ENCODE measurements at places on chromosomes 16 and 17. TPM values are rescaled to one million over a fixed set of nuclear protein-coding genes. Genes with fewer than 3 reads are reported as not detected.

DNA sequence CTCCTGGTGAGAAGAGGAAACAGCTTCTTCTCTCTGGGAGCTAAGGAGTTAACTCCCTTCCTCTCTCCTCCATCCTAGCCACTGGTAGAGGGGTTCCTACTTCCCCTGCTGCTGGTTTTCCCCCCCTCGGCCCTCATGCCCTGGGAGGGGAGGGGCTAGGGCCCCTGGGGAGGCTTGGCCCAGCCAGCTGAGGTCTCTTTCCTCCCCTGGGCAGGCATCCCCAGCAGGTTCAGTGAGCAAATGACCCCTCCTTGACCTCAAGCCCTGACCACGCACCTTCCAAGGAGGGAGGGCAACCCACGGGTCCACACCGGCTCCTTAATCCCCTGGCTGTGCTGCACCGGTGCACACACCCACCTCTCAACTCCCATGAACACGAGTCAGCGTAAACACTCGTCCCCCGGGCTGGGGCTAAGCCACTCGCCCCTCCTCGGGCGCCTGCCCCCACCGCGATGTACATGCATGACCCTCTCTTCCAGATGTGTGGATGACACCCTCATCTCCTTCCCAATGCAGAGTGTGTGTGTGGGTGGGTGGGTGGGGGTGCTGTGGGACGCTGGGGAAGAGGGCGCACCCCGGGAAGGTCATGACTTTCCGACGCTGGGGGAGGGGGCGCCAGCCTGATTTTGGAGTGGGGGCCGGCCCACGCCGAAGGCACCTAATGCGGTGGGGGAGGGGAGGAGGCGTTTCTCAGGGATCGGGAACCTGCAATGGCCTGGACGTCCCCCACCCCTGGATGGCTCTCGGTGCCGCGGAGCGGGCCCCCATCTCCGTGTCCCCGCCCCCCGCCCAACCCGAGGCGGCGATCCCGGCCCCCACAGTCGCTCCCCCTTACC, 33.7 kb downstream of the SRCIN1 start:
- DNase-seq, result no peak

- no peak for DNase-seq
Measured at GRCh38 chr16:20833086-20833485, 26.8 kb downstream of the REXO5 start.

DNA sequence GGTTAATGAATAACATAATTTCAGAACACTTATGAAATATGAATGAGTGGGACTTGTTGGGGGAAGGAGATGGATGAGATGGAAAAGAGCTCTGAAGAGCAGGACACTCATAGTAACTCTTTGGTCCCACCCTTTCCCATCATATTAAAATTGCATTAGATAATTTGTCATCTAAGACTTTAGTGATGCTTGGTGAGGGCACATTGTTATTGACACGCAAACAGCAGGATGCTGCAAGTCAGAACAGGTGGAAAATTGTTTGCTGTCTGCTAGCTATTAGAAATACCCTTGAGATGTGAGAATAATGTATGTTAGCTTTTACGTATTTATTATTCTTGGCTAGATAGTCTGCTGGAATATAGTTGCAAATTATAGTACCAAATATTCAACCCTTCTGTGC, 75.7 kb downstream of the TANC2 start:
- no peak for DNase-seq

DNA sequence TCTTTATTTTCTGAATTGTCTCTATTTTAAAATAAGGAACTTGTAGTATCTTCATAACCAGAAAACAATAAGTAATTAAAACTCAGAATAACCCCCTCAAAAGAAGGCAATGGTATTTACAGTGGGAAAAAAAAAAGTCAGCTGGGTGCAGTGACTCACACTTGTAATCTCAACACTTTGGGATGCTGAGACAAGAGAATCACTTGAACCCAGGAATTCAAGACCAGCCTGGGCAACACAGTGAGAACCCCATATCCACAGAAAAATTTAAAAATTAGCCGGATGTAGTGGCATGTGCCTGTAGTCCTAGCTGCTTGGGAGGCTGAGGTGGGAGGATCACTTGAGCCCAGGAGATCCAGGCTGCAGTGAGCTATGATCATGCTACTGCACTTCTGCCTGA, 33.5 kb downstream of the ADAM11 start:
- DNase-seq, result no peak

DNA sequence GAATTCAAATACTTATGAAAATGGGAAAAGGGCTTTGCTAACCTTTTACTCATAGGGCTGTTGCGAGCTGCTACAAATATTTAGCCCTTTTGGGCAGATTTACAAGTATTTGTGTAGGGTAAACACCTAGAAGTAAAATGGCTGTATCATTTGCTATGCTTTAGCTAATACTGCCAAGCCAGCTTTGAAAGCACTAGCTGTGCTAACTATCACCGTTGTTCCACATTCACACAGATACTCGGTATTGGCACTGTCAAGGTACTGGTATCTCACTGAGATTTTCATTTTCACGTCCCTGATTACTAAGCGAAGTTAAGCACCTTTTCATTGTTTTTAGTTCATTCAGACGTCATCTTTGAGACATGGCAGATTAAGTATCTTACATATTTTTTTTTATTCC, 84.8 kb downstream of the GLG1 start:
- no peak for DNase-seq

GRCh38 chr16:22857296-22858025, 43.5 kb downstream of the HS3ST2 start:
- no peak for DNase-seq

GRCh38 chr17:31877911-31878702, 19.1 kb upstream of the COPRS start:
- DNase-seq, result no peak

- no peak for DNase-seq
Measured at GRCh38 chr17:45389354-45389753, 43.3 kb downstream of the ARHGAP27 start.

GRCh38 chr17:46108550-46109110, 84.6 kb downstream of the KANSL1 start:
- DNase-seq, result no peak

GRCh38 chr16:81544700-81545271, 100.2 kb downstream of the CMIP start:
- DNase-seq, result no peak

- DNase-seq, result no peak
Measured at GRCh38 chr16:75193265-75193650, 13.7 kb downstream of the CTRB2 start.

DNA sequence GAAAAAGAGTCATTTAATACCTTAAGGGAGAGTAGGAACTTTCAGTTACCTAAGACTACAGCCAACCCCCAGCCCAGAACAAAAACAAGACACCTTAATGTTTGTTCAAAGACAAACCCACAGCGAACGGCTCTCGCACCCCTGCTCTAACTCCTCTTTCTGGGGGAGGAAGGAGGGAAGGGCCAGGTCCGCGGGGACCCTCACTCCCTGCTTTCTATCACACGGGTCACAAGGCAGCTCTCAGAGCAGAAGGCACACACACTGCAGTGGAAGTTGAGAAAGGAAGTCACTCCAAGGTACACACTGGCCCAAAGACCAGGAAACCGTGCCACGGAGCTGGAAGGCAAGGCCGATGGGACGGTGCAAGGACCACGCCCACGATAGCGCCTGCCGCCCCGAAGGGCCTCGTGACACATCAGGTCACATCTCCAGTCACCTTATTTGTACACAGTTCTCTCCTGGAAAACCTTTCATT, 10.0 kb downstream of the LITAFD start:
- no peak for DNase-seq

DNA sequence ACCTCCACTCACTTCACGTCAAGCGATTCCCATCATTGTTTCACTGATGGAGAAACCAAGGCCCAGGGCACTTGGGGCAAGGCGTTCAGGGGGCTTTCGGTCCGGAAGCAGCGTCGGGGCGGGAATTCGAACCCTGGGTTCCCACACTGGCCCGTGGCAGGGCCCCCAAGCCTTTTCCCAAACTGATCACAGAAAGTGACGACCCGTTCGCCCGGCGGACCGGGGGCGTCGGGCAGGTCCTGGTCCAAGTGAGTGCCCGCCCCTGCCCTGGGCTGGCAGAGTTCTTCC, 856 bp upstream of the MON1B start:
- no peak for DNase-seq

DNA sequence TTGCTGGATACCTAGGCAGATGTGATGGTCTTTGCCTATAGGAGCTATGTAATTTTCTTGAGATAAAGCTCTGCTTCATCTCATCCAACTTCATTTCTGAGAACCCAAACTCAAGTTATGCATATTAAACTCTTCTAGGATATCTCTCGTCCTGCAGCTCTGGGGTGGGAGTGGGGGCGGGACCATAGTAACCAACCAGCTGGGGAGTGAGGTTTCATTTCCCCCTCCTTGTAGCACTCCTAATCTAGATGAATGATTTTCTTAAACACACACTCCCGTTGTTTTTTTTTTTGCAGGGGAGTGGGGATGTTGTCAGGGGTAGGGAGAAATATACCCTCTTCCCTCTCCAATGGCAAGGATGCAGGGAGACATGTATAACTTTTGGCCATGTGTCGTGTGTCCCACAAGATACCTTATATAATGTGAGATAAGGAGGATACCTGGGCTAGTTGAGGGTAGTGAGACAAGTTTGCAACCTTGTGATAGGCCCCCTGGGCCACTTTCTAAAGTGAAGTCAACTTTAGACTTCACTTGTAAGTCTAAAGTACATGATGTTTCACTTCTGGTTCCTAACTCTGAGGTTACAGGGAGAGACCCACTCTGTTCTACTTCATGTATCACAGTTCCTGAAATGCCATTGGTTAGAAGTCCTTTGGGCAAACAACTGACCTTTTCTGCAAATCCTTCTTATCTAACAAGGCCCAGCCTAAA, 10.5 kb upstream of the HEATR6 start:
- no peak for DNase-seq

GRCh38 chr16:8380311-8380710, 210.0 kb downstream of the TMEM114 start:
- no peak for DNase-seq

- no peak for DNase-seq
Measured at GRCh38 chr17:38660097-38661025, 14.4 kb downstream of the EPOP start.

DNA sequence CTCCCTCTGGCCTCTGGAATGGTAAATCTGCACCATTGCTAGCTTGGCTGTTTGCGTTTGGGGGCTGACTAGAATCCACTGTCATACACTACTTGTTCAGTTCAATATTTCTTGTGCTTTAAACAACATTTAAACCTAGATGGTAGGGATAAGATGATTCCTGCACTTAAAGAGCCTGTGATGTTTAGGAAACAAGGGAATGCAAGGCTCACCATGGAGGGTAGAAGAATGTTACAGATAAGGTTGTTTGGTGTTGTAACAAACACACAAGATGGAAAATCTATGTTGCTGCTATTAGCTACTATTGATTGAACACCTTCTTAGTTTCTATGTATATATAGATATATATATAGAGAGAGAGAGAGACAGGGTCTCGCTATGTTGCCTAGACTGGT, 31.4 kb downstream of the YPEL2 start:
- no peak for DNase-seq

GRCh38 chr17:10699856-10700255, 2.5 kb downstream of the ADPRM start:
- DNase-seq, result peak; percentile 75

DNA sequence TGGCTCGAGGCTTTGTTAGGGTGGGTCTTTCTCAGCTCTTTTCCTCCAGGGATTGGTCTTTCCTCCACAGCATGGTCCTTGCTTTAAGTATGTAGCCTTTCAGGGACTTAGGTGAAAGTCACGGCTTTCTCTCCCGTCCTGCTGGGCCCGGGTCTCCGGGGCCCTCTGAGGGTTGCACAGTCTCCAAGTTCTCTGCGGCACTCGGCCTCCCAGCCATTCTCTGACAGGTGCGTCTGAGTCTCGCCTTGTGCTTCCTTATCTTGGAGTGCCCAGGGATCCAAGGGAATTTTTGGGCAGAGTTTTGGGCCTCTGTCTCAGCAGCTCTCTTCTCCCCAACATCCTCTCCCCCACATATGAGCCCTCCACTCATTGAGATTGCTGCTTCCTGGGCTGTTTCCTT, 36.6 kb downstream of the ZNF750 start:
- no peak for DNase-seq

DNA sequence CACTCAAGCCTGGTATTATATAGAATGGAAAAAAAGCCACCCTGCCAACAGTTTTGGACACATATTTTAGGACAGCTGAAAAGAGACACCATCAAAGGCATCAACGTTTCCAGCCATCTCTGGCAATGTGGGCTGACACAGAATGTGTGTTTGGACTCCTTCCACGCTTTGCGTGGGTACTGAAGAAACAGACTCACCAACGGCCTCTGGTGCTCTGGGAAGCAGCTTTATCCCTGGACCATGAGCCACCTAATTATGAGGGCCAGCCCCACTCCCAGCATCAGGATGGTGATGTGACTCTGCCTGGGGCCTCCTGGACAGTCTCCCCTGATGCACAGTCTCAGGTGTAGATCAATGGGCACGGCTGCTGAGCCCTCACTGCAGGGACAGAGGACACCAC, 27.9 kb downstream of the CCDC57 start:
- DNase-seq, result no peak

DNA sequence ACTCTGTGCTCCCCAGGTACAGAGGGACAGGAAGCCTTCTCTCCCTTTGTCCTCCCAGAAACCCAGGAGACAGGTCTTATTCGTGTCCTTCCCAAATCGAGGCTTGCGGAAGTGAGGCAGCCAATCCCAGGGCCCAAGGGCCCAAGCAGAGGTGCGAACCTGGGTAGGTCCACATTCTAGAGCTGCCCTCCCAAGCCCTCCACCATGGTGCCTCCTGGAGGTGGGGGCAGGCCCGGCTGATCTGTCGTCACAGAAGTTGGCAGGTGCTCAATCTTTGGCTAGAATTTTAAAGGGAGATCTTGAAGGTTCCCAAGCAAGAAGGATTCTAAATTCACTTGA, 21.5 kb downstream of the MRC2 start:
- DNase-seq, result no peak

DNA sequence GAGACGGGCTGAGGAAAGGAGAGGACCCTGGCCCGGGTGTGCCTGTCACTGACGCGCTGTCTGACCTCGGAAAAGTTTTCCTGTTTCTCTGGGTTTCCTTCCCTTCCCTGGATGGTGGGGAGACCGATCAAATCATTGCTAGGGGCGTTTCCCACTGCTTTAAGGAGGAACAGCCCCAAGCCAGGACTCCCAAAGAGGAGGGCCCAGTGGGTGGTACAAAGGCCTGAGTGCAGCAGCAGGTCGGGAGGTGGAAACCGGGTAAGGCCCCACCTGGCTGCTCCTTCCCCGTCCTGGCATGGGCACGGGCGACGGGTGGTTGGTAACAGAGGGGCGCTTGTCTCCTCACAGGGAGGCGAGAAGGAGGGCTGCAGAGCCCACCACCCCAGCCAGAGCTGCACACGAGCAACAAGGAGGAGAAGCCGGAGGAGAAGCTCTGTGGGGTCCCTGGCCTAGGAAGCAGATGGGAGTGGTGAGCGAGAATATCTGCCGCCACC, 2.2 kb downstream of the SRL start:
- DNase-seq, result no peak

- DNase-seq, result no peak
Measured at GRCh38 chr16:89847051-89847939, 19.0 kb downstream of the SPIRE2 start.

The MCRIP1 gene
- 44.5 TPM for polyA plus RNA-seq

The PFAS gene
- 15.2 TPM for polyA plus RNA-seq

The KRTAP2-1 gene
- polyA plus RNA-seq, result not detected

The SLC25A39 gene
- polyA plus RNA-seq, result 155 TPM

The CFAP97D1 gene
- polyA plus RNA-seq, result not detected

The RPS15A gene
- polyA plus RNA-seq, result 4,571 TPM

The MYL11 gene
- not detected for polyA plus RNA-seq

The PRDM7 gene
- polyA plus RNA-seq, result not detected

The HEATR9 gene
- 0.09 TPM for polyA plus RNA-seq

The DHRS7C gene
- not detected for polyA plus RNA-seq
